ENCODE measurements at places on chromosomes 11 and 22.

GRCh38 chr11:118917481-118918127 lies 8.1 kb downstream of the BCL9L start:
- DNase-seq, result no peak

GRCh38 chr22:42743501-42743991 lies 22.9 kb upstream of the A4GALT start:
- DNase-seq, result peak; percentile 94

DNA sequence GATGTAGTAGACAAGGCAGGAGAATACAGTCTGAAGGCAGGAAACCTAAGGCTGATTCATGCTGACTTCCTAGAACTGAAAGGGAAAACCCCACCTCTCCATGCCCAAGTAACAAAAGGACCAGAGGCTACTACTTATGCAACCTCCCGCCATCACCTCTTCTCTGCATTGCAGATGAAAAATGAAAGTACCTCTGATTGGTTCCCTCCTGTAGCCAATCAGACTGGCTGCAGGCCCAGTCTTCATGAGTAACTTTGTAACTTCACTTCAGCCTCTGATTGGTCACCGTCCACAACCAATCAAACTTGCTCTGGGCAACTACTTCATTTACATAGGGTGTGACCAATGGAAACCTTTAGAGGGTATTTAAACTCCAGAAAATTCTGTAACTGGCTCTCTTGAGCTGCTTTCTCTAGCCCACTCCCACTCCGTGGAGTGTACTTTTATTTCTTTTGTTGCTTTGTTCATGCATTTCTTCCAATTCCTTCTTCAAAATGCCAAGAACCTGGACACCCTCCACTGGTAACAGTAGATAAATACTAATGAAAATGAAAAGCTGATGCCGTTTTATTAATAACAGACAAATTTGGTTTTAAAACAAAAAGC lies 5.2 kb upstream of the MAP6 start:
- no peak for DNase-seq

GRCh38 chr11:80155412-80156017 lies 714.7 kb upstream of the TENM4 start:
- DNase-seq, result no peak

DNA sequence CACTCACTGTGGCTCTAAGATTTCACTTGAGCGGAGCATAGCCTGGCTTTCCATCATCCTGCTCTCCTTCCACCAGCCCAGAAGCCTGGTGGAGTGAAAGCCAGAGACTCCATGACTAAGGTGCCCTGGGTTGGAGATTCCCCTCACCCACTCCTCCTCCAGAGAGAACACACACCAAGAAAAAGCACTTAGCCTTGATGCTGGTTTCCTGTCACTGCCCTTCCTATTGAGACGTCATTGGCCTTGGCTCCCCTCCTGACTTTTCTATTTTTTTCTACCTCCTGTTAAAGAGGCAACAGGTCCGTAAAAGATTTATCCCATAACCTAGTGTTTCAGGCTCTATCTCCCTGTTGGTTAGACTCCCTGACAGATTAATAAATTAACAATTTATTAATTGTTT lies 38.5 kb upstream of the APLNR start:
- DNase-seq, result no peak

- no peak for DNase-seq
These were observed 4.4 kb upstream of the PRR5 start for GRCh38 chr22:44697423-44698141.

- no peak for DNase-seq
These were observed 346 bp downstream of the PPFIBP2 start for GRCh38 chr11:7514099-7514591.

DNA sequence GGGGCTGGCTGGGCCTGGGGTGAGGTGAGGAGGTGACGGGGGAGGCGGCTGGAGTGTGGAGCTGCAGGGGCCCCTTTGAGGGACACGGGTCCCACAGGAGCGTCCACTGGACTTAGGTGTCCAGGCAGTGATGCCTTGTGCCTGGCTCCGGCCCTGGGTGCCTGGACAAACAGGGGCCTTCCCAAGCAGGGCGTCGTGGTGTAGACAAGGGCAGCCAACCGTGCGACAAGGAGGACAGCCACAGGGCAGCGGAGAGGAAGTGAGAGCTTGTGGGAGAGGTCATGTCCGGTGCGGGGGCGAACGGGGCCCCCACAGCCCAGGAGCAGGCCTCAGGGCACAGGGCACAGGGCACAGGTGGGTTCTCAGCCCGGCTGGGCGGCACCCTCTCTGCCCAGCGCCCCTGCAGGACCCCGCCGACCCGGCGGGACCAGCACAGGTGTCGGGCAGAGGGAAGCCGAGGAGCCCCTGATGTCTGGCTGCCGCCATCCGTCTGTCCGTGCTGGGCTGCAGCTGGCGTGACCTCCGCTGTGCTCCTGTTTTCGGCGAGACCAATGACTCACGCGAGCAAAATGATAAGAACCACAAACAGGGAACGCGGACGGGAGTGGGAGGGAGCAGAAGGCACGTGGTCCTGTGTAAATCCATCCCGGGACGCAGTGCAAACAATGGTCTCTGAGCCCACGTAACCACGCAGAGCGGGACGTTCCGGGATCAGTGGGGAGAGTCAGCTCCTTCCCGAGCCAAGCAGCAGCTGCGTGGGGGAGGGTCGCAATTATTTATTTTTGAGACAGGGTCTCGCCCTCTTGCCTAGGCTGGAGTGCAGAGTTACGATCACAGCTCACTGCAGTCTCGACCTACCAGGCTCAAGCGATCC lies 49.1 kb upstream of the A4GALT start:
- no peak for DNase-seq

- no peak for DNase-seq
These were observed 183.9 kb upstream of the NCAM1 start for GRCh38 chr11:112777283-112777751.

- DNase-seq, result no peak
These were observed 232.7 kb downstream of the DSCAML1 start for GRCh38 chr11:117564321-117564720.

DNA sequence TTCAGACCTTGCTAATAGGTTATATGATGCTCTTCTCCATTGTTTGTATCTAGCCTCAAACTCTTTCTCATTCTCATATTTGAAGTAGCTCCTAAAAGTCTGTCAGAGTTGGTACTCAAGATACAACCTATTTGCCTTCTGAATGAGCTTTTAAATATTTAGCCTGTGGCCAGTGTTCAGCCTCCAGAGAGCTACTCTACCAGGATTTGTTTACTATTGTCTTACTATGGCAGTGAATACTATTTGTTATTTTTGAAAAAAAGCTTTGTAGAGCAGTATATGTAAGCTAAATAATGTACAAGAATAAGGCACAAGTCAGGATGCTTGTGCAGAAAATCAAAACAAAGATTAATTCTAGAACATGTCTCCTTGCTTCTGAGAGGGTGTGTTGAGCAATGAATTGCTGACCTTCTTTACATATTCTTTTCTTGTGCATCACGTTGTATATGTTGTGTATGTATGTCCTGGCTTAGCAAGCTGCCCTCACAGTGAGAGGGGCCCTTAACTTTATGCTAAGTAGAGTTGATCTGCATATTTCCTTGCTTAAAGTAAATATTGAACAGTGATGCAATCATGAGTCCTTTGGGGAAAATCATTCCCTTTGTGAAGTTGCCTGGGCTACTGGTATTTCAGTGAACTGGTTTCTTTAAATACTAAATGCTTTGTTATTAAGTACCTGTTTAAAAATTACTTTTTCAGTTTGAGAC lies 438.0 kb downstream of the LUZP2 start:
- DNase-seq, result no peak

- DNase-seq, result no peak
These were observed 29.2 kb upstream of the CRYBB3 start for GRCh38 chr22:25170426-25170980.

GRCh38 chr11:4699697-4700435 lies 2.2 kb upstream of the OR51E2 start:
- DNase-seq, result no peak

- DNase-seq, result no peak
These were observed 49.7 kb downstream of the EXT2 start for GRCh38 chr11:44145011-44145775.

GRCh38 chr11:846496-847098 lies 3.9 kb downstream of the TSPAN4 start:
- DNase-seq, result no peak

DNA sequence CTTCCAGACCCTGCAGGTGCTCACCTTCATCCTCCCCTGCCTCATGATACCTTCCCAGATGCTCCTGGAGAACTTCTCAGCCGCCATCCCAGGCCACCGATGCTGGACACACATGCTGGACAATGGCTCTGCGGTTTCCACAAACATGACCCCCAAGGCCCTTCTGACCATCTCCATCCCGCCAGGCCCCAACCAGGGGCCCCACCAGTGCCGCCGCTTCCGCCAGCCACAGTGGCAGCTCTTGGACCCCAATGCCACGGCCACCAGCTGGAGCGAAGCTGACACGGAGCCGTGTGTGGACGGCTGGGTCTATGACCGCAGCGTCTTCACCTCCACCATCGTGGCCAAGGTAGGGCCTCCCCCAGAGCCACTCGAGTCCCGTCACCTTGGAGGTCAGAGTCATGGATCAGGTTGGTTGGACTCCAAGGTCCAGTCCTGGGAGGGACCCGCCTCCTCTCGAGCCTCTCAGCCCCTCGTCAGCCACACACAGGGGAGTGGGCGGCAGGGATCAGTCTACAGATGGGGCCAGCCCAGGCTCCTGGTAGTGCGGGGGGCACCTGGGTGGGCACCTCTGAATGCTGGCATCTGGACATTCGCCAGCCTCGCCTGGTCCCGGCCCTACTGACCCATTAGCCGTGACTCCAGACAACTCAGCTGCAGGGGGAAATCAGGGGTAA lies 34.8 kb upstream of the SLC22A12 start:
- DNase-seq, result no peak

- DNase-seq, result no peak
These were observed 8.8 kb downstream of the ASPHD2 start for GRCh38 chr22:26437694-26438392.

DNA sequence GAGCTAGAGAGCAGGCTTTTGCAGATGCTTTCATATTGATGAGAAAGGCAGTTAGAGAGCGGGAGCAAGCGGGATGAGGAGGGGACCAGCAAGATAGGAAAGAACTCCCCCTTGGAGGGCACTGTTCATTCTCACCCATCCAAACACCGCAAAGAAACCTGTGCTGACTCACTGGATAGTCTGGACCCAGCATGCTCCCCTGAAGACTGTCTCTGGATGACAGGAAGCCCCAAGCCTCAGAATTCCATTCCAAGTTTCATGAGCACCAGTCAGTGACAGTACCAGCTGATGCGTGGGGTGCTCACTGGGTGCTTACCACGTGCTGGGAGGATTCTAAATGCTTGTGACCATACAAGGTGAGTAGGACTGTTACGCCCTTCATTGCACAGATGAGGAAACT lies 34.2 kb downstream of the MICAL3 start:
- no peak for DNase-seq

GRCh38 chr11:10309163-10310093 lies 4.6 kb downstream of the ADM start:
- DNase-seq, result no peak

GRCh38 chr11:112017538-112017937 lies 7.7 kb upstream of the DLAT start:
- no peak for DNase-seq

- DNase-seq, result no peak
These were observed 816 bp upstream of the PLEKHA7 start for GRCh38 chr11:17014833-17015626.

GRCh38 chr11:10716122-10716521 lies 22.6 kb upstream of the IRAG1 start:
- DNase-seq, result no peak

DNA sequence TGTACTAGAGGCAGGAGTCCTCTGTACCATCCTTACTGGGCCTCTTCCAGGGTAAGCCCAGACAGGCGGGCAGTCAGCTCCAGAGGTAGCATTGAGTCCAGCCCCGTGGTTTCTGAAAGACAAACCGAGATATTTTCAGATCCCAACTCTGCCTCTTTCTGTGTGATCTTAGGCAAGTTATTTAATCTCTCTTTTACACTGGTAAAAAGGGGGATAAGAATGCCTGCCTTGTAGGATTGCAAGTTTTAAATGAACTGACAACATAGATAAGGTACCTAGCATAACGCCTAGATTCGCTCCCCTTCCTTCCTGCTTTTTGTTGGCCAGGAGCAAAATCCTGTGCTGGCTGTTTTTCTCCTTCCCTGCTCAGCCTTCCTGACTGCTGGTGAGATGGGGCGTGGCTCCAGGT lies 56.4 kb upstream of the NNMT start:
- no peak for DNase-seq

DNA sequence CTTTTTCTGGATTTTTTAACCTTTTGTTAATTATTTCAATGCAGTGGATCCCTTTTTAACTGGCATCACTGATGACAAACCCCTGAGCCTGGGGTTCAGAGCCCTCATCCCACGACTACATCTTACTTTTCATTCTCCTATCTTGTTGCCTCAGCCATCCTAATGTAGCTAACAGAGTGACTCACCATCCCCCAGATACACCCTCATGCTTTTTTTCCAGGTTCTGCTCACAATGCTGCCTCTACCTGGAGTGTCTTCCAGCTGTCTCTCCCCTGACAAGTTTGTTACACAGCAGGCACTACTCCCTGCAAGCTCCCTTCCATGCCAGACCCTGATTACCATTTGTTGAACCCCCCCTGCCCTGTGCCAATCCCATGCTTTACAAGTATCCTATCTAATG lies 135.4 kb downstream of the NCAM1 start:
- DNase-seq, result no peak

GRCh38 chr11:124481365-124482323 lies 36.1 kb upstream of the OR8B8 start:
- DNase-seq, result no peak

DNA sequence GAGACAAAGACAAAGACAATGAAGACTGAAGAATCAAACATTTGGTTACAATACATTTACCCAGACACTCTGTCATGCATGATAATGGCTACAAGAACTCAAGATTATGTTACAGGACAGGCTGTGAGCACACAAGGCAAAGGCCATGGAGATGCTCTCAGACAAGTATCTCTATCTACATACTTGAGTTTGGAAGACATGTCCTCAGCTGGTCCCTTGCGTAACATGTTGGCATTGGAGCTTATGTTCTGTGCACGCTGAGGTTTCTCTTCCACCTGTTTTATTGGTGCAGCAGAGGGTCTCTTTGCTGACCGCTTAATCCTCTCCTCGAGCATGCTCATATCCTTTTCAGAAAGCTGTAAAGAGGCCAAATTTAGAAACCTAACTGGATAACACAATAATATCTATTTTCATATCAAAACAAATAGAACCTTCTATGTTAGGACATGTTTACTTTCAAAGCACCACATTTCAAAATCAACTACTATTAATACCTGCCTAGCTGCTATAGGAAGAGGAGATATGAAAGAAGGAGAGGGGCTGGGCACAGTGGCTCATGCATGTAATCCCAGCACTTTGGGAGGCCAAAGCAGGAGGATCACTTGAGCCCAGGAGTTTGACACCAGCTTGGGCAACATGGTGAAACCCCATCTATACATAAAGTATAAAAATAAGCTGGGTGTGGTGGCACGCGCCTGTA lies 41.6 kb downstream of the F2 start:
- DNase-seq, result no peak

DNA sequence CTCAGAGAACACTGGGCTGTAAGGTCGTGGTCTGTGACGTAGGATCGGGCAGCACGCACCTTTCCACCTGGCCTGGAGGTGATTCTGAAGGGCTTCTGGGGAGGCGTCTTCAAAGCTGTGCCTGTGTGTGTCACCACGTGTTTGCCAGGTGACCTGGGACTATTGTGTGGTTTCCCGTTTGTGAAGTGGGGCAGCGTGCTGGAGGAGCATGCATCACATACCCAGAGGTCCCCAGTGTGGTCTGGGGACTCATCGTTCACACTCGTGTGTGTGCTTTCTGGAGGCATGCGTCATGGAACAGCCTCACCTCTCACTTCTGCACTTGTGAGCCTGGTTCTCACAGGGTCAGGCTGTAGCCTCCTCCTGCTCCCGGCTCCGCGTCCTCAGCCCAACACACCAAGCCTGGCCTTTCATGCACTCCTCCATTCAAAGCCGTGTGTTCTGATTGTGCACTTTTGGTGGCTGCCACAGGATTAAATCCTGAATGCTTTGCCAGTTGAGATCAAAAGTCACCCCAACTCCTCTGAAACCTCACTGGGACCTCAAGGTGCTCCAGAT lies 106.3 kb downstream of the KCNQ1OT1 start:
- no peak for DNase-seq
